ENCODE measurements at places on chromosomes 5 and 9.

GRCh38 chr9:80012557-80013330 is 441.0 kb downstream of the TLE4 start:
- DNase-seq = no peak

DNA sequence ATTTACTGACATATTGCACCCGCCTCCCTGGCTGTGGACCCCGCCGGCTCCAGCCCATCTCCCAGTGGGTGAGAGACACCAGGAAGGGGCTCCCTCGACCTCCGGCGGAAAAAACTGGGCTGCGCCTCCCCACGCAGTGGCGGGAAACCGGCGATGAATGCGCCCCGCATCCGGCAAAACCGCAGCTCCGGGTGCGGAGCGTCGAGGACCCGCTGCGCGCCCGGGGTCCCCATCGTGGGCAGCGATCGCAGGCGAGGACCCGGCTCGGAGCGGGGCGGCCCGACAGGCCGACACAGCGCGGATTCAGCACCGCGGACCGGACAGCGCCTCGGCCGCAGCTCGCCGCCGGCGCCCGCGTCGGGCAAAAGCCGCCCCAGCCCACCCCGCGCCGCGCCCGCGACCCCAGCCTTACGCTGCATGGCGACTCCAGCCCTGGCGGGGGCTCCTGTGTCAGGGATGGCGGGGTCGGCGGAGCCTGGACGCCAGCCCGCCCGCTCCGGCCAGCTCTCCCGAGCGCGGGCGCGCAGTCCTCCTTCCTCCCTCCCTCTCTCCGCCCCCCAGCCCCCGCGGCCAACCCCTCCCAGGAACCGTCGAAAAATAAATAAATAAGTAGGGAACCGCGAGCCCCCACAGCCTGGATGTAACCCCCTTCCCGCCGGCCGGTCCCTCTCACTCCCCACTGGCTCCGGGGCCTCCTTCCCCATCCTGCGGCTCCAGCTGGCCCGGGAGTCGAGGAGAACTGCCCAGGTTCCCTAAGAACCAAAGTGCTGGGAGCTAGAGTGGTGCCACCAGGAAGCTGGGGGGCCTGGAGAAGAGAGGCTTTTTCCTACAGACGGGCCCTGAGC is 3.1 kb downstream of the LHX3 start:
- no peak for DNase-seq

DNA sequence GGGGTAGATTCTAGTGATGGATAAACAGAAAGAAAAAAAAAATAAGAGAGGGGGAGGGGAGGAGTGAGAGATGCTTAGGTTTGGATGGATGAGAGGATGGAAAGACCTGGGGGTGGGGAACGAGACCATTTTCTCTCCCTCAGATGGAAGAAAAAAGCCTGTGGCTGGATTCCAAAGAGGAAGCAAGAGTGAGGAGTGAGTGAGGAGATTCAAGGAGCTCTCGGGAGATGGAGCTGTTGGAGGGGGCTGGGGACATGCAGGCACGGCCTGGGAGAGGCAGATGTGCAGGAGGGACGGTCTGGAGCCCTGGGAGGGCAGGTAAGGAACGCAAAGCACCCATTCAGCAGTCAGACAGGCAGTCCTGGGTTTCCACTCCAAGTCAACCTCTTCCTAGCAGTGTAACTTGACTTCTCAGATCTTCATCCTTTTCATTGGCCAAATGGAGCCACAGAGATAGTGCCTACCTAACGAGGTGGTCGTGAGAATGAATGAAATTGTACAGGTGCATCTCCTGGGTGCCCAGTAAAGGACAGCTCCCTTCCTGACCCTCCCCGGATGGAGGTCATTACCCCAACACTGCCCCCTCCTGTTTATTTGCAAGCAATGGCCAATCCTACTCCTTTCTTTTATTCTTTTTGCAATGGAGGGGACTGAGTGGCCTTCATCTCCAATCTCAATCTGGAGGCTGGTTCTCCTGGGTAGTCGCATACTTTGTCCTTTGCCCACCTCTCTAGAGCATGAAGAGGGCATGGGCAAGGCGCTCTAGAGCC is 52.2 kb downstream of the PCDH1 start:
- DNase-seq = no peak

GRCh38 chr5:37889612-37890317 is 49.9 kb upstream of the GDNF start:
- DNase-seq = no peak

DNA sequence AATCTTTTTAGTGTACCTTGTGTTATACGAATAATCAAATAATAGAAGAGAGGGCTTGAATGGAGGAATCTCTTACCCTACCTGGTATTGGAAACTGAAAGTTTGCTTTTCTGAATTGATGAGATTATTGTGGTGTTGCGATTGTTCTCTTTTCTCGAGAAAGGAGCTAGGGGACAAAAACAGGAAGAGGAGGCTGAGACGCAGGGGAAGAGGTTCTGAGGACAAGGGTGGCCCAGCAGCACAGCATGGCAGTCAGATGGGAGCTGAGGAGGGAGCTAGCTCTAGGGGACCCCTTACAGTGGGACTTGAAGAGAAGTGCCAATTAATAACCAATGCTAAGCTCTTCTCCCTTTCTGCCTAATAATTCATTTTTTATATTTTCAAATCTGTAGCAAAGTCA is 183.3 kb upstream of the DMAC1 start:
- no peak for DNase-seq

DNA sequence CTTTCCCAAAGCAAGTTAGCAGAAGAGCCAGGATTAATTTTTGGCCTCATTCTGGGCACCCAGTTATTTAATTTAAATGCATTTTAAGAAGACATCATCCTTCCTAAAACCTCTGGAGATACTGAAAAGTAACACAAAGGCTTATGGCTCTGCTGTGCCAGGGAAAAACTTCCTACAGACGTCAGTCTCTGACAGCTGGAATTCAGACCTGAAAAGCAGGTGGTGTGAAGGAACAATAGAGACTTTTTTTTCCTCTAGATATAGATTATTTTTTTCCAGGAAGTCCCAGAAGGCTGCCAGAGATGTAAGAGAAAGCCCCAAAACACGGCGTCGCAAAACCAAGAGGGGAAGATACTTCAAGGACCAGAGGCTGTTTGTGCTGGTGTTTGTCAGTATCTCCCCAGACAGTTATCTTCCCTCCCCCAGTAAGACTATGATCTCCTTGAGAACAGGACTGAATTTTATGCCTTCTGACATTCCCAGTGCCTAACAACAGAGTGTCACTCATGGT is 88.7 kb upstream of the RASEF start:
- no peak for DNase-seq

GRCh38 chr5:139821806-139822552 is 26.4 kb downstream of the PSD2 start:
- DNase-seq = no peak

GRCh38 chr5:74325866-74326265 is 314.7 kb downstream of the ENC1 start:
- DNase-seq = no peak

DNA sequence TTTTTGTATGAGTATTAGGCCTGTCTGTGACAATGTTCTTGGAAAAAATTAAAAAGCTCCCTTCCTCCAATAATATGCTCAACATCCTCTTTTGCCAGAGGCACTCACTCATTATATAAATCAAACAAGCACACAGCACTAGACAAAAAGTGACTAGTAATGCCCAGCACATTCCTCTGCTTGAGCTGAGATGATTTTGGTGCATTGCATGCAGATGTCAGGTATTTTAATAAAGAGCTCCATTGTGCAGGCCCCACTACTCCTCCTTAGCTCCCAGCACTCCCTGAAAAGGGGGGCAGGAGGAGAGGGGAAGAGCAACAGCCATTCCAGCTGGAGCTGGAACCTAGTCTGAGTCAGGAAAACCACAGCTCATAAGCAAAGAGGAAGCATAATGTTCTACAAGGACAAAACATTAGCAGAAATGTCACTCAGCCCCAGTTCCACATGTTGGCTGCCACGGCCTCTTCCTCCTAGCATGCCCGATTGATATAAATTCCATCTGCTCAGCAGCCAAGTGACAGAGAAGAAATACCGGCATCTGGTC is 348.5 kb downstream of the BNC2 start:
- no peak for DNase-seq

DNA sequence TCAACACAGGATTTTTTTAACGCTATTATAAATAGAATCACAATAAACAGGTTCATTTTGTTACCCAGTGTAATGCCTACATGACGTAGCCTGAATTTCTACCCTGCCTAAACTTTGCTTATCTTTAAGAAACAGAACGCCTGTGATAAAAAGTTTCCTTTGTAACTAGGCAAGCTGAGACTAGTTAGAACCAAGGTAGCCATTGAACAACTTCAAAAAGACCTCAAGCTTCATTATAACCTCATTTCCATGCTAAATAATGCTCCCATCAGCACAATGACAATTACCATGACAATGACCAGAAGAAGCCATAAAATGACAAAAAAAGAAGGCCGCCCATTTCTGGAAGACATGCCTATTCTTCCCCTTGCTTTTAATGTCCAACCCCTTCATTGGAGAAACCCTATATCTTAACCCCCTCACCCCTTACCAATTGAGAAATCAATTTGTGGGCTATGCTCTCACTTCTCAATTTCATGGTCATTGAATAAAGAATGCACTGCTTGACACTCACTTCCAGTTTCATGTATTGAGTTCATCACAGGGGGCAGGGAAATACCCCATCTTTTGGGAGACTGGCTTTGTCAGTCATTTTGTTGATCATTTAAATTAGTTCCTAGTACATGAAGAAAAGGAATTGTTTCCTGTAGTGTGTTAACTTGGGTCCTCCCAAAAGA is 276.8 kb downstream of the MCTP1 start:
- no peak for DNase-seq

GRCh38 chr5:55232985-55233928 is at the start of gene CCNO:
Gene CCNO (minus strand): TSS chr5:55233608. CDS start chr5:55233523, 85 bp downstream.
- peak; percentile 89 for DNase-seq

- no peak for DNase-seq
Observed at GRCh38 chr9:71646131-71646530, 122.2 kb downstream of the CEMIP2 start.

GRCh38 chr5:62982348-62982747 is 403.7 kb downstream of the LRRC70 start:
- no peak for DNase-seq

DNA sequence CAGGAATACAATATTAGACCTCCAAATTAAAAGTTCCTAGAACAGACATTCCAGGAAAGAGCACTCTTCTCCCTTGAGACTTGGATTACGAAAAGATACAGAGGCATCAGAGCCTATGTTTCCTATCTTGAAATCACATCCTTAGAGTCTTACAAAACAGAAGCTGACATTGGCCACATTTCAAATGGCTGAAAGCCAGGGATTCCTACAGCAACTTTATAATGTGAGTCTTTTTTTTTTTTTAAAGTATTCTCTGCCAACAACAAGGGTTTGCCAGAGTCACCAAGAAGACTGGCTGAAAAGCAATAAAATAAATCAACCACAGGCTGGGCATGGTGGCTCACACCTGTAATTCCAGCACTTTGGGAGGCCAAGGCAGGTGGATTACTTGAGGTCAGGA is 63.1 kb downstream of the TRPM6 start:
- DNase-seq = no peak

DNA sequence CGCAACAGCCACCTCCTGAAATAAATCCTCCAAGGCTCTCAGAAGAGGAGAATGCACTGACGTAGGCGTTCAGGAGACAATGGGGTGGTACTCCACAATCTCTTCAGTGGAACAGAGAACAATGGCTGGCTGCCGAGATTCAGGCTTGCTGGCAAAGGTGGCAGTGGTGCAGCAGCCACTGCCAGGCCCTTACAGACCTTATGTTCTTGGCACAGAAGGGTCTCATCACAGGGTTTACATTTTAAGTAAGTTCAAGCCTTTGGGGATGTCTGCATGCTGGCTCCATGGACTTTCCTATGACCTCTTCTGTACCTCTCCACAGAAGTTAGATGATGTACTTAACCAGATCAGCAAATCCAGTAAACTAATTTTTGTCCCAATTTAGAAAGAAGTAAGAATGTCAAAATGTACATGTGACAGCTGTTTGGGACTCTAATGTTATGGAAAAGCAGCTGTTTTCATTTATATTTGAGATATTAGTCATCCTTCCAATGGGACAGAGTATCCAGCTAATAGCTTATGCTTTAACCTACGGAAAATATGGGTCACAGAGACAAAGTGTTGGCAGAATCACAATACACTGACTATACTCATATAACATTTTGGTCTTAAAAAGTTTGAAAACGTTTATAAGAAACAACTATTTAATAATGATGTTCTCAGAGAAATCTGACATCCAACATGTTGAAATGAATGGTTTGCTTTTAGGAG is 180.9 kb downstream of the MAPKAP1 start:
- no peak for DNase-seq

DNA sequence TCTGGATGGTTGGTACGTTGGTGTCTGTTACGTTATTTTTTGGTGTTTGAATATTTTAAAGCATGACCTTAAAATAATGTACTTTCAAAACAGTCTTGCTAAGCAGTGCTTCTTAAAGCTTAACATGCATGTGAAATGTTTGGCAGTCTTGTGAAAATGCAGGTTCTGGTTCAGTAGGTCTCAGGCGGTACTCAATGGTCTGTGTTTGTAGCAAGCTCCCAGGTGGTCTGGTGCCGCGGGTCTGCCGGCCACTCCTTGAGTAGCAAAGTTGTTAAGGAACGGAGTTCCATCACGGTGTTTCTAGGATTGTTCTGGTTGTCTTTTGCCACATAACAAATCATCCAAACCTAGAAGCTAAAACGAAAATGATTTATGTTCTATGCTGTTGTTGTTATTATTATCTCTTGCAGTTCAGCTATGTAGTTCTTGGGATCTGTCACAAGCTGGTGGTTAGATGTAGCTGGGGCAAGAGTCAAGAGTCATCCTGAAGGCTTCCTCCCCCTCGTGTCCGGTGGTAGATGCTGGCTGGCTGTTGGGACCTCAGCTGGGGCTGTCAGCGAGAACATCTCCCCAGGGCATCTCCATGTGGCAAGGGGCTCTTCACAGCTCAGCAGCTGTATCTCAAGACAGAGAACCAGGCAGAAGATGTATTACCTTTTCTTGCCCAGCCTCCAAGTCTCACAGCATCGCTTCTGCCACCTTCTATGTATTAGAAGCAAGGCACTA is 186.8 kb downstream of the PALM2AKAP2 start:
- no peak for DNase-seq

- DNase-seq = no peak
Observed at GRCh38 chr5:109136906-109137305, 272.9 kb downstream of the PJA2 start.

GRCh38 chr9:35852876-35853865 is 17.0 kb downstream of the OR13J1 start:
- no peak for DNase-seq

- DNase-seq = no peak
Observed at GRCh38 chr5:2303431-2304100, 420.8 kb upstream of the IRX4 start.

- no peak for DNase-seq
Observed at GRCh38 chr9:3215658-3216057, 310.1 kb downstream of the RFX3 start.

- DNase-seq = no peak
Observed at GRCh38 chr5:159511570-159511969, 181.3 kb upstream of the IL12B start.

DNA sequence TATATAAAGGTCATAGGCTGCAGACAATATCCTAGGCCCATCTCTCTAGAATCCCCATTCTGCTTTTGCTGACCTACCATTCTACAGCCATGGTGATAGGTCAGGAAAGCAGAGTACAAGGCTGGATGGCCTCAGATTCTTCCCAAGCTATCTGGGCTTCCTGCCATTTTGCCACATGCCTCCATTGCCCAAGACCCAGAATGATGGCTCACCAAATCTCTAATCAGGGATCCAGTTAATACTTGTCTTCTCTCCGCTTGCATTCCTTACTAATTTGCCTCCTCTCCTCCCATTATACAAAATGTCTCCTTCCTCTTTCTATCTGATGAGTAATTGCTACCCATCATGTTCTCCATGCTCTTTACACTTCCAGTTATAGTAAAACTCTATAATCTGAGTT is 22.7 kb upstream of the NDUFS4 start:
- DNase-seq = no peak

- no peak for DNase-seq
Observed at GRCh38 chr9:107906074-107906473, 416.5 kb upstream of the KLF4 start.

GRCh38 chr5:93675460-93676450 is 65.6 kb downstream of the POU5F2 start:
- DNase-seq = peak; percentile 52
